ENCODE measurements at places on chromosomes 4 and X. TPM values are rescaled to one million over a fixed set of nuclear protein-coding genes. Genes with fewer than 3 reads are reported as not detected.

PSAPL1 gene
- polyA plus RNA-seq: not detected

SOX3 gene
- not detected for polyA plus RNA-seq

DMP1 gene
- not detected for polyA plus RNA-seq

REELD1 gene
- polyA plus RNA-seq: not detected

TRIM60 gene
- polyA plus RNA-seq: not detected

P2RY8 gene
- polyA plus RNA-seq: not detected

CT45A2 gene
- not detected for polyA plus RNA-seq

VSIG1 gene
- 0.97 TPM for polyA plus RNA-seq

MAGED4 gene
- polyA plus RNA-seq: 2.1 TPM

MAGEE1 gene
- polyA plus RNA-seq: 1.9 TPM

TSPAN7 gene
- 0.32 TPM for polyA plus RNA-seq

JCHAIN gene
- not detected for polyA plus RNA-seq

GRCh38 chr4:181538431-181538830, 704.8 kb upstream of the TENM3 start:
- DNase-seq: no peak

DNA sequence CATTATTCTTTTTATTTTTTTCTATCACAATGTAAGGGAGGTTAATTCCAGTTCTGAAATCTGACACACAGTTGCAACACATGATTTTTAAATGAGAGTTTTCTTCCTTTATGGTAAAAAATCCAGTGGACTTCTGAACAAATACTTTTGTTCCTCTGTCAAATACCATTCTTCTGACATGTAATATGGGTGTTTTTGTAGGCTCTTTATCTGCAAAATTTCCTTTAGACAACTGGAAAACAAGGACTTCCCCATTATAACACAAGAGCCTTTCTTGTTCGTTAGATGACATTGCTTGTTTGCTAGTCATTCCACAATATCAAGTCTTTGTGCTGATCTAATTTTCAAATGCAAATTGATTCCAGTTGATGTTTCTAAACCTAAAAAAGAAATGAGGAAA, 7.7 kb downstream of the FANCB start:
- no peak for DNase-seq

GRCh38 chr4:176238157-176238610, 30.8 kb downstream of the ASB5 start:
- no peak for DNase-seq

- no peak for DNase-seq
Observed at GRCh38 chr4:123443401-123444289, 47.0 kb downstream of the SPRY1 start.

- DNase-seq: no peak
Observed at GRCh38 chr4:70908993-70909556, 6.9 kb downstream of the MOB1B start.

GRCh38 chrX:153496590-153496959, 1.8 kb downstream of the BGN start:
- no peak for DNase-seq

DNA sequence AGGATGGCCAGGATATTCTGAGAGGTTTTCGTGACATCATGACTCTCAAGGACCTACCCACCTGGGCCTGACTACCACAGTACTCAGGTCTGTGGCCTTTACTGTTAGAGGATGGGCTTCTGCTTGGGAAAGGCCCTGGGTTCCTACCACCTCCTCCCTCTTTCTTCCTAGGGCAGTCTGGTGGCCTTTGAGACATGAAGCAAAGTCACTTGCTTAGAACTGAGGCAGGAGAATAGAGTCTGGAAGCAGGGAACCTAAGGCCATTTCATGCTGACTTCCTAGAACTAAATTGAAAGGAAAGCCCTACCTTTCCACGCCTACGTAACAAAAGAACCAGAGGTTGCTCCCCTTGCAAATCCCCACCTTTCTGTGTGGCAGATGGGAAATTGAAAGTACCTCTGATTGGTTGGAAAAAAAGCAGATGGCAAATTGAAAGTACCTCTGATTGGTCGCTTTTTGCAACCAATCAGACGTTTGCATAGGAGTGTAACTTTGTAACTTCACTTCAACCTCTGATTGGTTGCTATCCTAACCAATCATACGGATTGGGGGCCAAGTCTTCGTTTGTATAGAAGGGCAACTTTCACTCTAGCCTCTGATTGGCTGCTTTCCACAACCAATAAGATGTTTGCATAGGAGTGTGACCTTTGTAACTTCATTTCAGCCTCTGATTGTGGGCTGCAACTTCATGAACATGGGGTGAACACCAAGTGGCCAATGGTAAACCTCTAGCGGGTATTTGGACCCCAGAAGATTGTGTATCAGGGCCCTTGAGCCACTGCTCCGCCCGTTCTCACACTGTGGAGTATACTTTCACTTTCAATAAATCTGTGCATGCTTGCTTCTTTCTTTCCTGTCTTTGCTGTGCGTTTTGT, 9.9 kb upstream of the AKAP14 start:
- no peak for DNase-seq

- DNase-seq: peak; percentile 10
Observed at GRCh38 chrX:141341341-141341740, 99.0 kb upstream of the SPANXC start.

DNA sequence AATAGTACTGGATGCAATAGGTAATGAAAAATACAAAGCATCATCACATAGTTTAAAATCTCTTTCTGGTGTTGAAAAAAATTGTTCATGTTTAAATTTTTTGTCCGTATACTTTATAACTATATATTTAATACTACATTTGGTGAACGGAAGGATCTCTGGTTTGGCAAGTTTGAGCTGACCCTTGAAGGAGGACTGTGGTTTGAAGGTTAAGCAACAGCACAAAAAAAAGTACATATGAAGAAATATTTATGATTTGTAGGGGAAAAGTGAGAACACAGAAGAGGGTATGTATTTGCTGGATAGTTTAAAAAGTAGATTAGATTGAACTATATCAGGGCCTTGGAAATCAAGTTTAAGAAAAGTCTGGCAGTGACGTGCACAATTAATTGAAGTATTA, 13.3 kb downstream of the SRP72 start:
- DNase-seq: no peak

- DNase-seq: no peak
Observed at GRCh38 chr4:153514688-153515426, 48.7 kb downstream of the TMEM131L start.

- DNase-seq: peak; percentile 72
Observed at GRCh38 chr4:54499308-54500074, 158.3 kb upstream of the KIT start.

DNA sequence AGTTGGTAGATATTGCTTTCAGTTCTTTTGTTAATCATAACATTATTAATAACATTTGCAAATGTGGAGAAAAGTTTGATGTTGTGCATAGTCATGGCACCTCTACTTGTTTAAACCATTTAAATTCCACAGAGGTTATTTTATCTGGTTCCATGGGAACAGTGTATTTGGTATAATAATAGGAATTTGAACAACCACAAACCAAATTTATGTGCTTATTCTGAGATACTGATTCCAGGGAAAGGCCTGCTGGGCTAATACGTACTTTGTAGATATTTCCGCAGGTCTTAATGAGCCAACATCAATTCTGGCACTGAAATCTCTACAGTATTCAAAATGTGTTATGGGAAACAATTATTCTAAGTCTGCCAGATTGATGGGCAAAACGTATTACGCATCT, 319.0 kb downstream of the DKK2 start:
- DNase-seq: no peak

DNA sequence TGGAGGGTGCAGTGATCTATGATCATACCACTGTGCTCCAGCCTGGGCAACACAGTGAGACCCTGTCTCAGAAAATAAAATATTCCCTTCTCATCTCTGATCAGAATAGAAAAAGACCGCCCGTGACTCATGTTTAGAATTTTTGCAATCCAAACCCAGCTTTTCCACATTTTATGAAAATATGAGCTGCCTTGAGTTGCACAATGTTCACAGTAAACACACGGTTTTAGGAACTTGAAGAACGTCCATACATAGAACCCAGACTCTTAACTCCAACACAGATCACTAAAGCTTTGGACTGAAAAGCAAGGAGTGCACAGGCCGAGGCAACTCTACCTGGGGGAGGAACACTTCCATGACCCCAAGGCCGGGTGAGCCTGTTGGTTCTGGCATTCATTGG, 305.0 kb downstream of the TENM3 start:
- DNase-seq: no peak

- DNase-seq: no peak
Observed at GRCh38 chr4:3043282-3044020, 30.9 kb downstream of the HTT-AS start.

DNA sequence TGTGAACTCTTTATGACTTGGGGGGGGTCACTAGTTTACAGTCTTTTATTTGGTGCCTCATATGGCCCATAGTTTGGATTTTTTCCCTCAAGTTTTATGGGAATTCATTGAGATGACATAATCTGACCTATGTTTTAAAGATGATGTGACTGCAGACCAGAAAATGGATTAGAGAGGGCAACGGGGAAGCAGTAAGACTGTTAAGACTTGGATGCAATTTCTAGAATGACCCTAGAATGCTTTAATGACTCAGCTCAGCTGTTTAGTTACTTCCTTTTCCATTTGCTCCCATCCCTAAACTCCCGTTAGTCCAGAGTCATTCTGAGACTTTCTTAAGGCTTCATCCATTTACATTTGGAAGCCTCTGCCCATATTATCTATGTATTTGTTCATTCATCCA, 59.9 kb upstream of the PDGFRA start:
- no peak for DNase-seq

GRCh38 chr4:106036334-106036733, 141.1 kb downstream of the NPNT start:
- no peak for DNase-seq

- no peak for DNase-seq
Observed at GRCh38 chr4:129043523-129043922, 49.8 kb downstream of the SCLT1 start.

DNA sequence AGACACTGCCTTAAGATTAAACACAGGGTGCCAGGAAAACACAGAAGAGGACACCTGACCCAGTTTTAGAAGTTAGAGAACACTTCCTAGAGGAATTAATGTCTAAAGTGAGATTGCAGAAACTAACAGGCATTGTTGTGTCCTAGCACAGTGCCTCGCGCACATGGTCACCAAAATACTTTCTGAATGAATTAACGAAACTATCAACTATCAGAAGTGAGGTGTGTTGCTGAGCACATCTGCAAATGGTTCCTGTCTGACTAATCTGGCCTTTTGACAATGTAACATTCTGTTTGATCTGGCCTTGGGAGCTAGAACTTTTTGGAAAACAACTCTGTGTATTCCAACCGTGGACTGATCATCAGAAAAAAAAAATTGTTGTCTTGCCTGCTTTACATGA, 556.8 kb upstream of the LCORL start:
- peak; percentile 3 for DNase-seq

DNA sequence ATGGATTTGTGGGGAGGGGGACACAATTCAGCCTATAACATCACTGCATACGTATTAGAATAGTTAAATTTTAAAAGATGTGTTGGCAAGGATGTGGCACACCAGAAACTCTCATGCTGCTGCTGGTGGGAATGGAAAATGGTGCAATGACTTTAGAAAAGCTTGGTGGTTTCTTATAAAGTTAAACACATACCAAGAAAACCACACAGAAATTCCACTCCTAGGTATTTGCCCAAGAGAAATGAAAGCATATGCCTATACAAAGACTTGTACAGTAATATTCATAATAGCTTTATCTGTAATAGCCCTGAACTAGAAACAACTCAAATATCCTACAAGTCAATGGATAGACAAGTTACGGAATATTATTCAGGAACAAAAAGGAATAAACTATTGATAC, 71.3 kb upstream of the PDHA1 start:
- DNase-seq: peak; percentile 6

- DNase-seq: peak; percentile 32
Observed at GRCh38 chr4:84578540-84579402, 4.2 kb upstream of the CDS1 start.

DNA sequence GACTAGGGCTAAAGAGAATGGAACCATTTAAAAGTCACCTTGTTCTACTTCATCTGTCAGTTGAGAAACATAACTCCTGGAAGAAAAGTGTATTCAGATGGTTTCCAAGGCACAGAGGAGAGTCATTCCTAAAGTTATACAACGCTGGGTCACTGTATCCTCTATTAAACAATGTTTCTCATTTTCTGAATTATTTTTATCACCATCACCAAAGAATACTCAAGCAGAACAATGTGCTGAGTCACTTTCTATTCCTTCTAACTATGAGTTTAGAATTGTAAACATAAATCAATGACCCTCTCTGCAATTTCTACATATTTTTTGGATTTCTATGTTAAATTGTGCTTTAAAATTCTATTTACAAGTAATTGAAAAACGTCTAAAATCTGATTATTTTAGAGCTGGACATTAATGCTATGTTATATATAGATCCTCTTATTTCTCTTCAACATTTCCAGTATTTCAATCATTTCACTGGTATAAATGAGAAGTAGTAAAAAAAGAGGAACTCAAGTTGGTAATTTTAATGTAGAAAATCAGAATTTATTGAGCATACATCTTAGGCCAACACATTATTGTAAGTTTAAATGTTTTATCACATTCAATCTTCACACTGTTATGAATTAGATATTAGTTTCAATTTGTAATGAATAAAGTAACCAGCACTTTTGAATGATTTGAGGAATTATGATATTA, 7.5 kb downstream of the DTHD1 start:
- DNase-seq: peak; percentile 22

GRCh38 chr4:10160281-10160856, 43.8 kb upstream of the WDR1 start:
- no peak for DNase-seq

DNA sequence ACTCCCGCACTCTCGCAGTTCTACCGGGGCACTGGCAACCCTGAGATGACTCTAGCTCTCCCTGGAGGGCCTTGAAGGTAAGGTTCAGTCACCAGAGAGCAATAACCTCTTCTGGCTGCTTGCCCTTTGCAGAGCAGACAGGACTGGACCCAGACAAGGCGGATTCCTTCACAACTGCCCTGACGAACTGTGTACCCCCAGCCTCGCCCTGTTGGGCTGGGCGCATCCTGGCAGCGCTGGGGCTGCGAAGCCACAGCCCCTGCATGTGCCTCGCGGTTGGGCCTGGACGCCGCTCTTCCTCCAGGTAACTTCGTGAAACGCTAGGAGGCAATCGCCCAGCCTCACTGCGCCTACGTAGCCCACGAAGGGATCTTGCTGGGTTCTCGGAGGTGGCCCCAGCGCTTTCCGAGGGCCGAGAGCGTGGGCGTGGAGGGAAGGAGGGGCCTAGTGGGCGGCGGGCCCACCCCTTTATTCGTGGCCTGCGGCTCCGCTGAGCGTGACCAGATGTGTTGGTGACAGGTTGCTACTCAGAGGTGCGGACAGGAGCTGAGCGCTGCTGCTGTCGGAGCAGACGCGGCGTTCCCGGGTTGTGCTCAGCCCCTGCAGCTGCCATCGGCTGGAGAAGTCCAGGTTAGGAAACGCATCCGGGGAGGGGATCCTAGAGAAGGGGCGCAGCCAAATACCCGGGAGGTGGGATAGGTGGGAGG, 1.9 kb upstream of the MAMLD1 start:
- DNase-seq: peak; percentile 26

DNA sequence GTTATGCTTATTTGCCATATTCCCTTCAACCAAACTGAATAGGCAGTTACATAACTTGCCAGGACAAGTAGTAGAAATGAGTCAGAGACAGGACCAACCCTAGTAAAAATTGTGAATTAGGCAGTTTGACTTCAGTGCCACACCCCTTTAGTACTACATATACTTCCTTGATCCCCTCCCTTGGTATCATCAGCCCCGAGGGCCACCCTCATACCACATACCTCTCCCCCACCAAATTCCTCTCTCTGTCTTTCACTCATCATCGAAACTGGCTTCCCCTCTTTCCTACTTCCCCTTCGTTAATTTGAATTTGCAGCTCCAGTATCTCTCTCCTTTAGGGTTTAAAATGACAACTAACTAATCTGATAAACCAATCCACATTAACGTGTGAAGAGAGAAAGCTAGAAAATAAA, 7.9 kb upstream of the PTPN13 start:
- peak; percentile 96 for DNase-seq

- DNase-seq: no peak
Observed at GRCh38 chr4:188430384-188430783, 291.1 kb downstream of the TRIML1 start.

Measured in foreskin keratinocyte (primary cell).